MCF 10A (cell line): ENCODE measurements at places on chromosomes 3 and 15. TPM values are rescaled to one million over a fixed set of nuclear protein-coding genes. Genes with fewer than 3 reads are reported as not detected.

ARL14 gene
- total RNA-seq = 0.72 and 1.1 TPM in 2 replicates

HMCES gene
- 29.4 and 42.8 TPM in 2 replicates for total RNA-seq

STAB1 gene
- total RNA-seq = not detected in 2 replicates

GYG1 gene
- 22.3 and 25.4 TPM in 2 replicates for total RNA-seq

MYL3 gene
- not detected in 2 replicates for total RNA-seq

LIPH gene
- total RNA-seq = 0.07 and 0.32 TPM in 2 replicates

BUB1B gene
- 24.4 and 30.9 TPM in 2 replicates for total RNA-seq

LNP1 gene
- 1.2 and 1.7 TPM in 2 replicates for total RNA-seq

IL1RAP gene
- 46.5 and 62.0 TPM in 2 replicates for total RNA-seq
